ENCODE measurements at places on chromosomes 1 and 21.

GRCh38 chr1:23984417-23985186 lies 4.5 kb upstream of the SRSF10 start:
- no peak for DNase-seq

DNA sequence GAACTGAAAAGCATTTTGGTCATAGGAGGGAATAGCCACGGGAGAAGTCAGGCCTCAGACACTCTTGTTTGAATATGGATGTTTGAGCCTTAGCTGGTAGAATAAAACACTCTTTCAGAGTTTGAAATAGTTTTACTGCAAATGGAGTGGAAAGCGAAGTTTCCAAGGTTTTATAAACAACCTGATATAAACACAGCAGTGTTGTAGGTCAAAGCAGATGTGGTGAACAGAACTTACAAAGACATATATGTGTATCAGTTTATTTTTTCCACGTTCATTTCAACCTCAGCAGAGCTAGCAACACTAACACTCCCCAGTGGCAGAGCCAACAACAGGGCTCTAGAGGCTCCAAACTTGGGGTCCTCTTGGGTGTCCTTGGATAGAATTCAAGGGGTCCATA lies 89.9 kb downstream of the WLS start:
- no peak for DNase-seq

DNA sequence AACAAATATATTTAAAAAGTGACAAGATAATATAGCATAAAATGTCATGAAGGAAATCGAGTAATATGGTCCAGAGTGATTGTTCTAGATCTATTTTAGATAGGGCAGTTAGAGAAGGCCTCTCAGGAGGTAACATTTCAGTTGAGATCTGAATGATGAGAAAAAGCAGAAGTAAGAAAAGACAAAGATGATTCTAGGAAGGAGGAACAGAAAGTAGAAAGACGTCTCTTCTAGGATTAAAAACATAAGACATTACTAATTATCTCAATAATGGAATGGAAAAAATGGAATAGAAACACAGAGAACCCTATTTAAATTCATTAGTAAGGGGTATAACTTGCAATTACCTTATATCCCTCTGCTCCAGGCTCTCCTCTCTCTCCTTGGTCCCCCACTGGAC lies 130.0 kb upstream of the ZNHIT6 start:
- no peak for DNase-seq

- DNase-seq, result no peak
Observed at GRCh38 chr1:9357958-9358357, 65.3 kb downstream of the SPSB1 start.

DNA sequence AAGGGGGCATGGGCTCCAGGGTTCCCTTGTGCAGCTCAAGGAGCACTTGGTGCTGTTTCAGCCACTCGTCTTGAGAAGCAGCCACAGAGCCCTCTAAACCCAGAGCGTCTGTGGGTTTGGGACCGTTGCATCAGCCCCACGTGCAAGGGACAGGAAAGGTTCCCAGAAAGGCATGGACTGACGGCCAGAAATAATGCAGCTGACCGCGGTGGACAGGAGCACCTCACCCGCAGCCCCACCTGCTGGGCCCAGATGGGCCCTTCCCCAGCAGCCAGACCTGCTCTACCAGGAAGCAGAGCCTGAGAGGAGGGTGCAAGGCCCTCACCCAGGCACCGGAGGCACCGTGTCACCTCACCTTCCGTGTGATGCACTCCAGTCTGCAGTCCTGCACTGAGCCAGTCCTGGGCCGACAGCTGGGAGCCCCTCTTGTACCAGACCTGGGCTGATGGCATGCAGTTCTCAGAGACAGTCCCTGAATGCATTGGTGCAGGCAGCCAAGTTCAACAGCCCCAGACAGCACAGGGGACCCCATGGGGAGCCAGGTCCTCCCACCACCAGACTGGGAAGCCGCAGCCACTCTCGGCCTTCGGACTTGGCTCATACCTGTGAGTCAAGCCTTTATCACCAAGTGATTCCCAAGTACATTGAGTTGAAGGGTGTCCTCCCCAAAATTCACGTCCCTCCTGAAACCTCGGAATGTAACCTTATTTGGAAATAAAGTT lies 4.8 kb upstream of the TFF3 start:
- DNase-seq, result no peak

- no peak for DNase-seq
Observed at GRCh38 chr1:13707164-13707563, 7.2 kb downstream of the PRDM2 start.

GRCh38 chr1:50155541-50155940 lies 46.8 kb downstream of the ELAVL4 start:
- no peak for DNase-seq

DNA sequence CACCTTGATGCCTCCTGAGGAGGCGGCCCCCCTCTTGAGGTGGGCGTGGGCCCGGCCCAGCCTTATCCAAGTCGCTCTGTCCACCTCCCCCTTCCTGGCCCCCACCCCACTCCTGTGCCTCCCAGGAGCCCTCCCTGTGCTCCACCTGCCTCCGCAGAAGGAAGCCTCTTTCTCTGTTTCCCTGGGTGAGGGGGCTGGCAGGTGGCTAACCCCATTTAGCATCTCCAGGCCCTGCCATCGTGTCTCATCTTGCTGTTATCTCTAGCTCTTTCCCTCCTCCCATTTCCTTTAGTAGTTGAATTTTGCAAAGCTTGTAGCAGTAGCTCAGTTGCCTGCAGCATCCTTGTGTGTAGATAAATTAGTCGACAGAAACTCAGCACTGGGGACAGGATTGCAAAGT lies 7.2 kb downstream of the RNF187 start:
- no peak for DNase-seq

DNA sequence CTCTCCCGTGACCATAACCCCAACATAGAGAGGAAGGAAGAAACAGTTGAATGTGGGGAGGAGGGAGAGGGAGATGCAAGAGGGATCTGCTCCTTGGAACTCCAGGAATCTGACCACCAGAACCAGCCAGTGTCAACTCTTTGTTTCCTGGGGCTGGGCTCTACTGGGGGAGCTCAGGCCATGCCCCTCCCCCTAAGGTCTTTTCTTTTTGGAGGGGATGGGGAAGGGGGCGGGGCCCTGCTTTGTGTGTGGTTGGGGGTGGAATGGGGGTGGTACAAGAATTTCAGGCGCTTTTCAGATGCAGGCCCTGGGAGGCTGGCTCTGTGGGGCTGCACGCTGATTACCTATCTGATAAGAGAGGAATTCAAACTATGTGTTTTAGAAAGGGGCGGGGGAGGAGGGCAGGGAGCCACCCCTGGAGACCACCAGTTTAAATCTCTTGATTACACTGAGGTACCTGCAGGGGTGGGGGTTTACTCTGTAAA lies 8.3 kb downstream of the LIN28A start:
- no peak for DNase-seq

DNA sequence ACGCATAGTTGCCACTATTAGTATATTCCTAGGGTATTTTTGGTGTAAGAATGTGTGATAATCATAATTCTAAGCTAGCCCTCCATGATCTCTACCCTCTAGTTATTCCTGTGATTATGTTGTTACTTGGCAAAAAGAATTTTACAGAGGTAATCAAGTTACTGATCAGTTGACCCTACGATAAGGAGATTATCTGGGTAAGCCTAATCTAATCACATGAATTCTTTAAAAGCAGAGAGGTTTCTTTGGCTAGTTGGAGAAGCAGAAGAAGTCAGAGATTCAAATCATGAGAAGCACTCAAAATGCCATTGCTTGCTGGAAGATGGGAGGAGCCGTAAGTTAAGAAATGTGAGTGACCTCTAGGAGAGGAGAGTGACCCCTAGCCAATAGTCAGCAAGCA lies 72.7 kb downstream of the RPE65 start:
- no peak for DNase-seq

- DNase-seq, result no peak
Observed at GRCh38 chr1:204255966-204256365, 42.2 kb upstream of the GOLT1A start.

DNA sequence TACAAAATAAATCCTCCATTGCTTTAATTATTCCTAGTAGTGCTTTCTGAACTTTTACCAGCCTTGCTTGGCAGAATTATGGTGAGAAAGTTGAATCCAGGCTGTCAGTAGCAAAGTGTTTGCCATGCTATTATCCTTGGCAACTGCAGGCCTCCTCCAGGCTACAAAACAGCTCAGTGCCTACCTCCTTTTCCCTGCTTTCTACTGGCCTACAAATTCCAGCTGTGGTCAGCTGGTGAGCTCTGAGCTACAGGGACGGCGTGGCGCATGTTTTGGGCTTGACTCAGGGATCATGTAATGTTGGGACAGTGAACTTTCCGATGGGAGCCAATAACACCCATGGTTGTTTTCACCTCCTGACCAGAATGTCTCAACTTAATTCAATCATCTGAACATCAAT lies 456.1 kb upstream of the ADAMTS5 start:
- DNase-seq, result no peak

DNA sequence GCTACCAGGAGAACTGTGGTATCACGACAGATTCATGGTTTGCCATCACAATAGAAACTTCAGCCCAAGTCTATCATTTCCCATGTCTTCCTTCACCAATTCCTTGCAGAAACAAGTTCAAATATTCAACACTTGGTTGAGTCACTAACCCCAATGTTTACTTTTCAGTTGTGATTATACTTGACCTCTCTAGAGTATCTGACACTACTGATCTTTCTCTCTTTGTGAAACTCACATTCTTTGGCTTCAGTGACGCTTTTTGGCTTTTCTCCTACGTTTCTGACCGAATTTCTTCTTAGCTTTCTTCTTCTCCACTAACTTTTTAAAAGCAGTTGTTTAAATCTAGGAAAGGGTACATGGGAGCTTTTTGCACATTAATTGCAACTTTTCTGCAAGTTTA lies 48.8 kb upstream of the HMGB4 start:
- no peak for DNase-seq

- DNase-seq, result no peak
Observed at GRCh38 chr1:232873412-232873811, 68.2 kb downstream of the MAP10 start.

- DNase-seq, result no peak
Observed at GRCh38 chr21:23690316-23690715, 1917.0 kb downstream of the MRPL39 start.
